ENCODE measurements at places on chromosomes 5 and 9.
A peak's percentile ranks its signal among the peaks of the same experiment; 100 is the strongest.

- DNase-seq = no peak
Observed at GRCh38 chr9:113568571-113569321, 105.2 kb downstream of the RGS3 start.

DNA sequence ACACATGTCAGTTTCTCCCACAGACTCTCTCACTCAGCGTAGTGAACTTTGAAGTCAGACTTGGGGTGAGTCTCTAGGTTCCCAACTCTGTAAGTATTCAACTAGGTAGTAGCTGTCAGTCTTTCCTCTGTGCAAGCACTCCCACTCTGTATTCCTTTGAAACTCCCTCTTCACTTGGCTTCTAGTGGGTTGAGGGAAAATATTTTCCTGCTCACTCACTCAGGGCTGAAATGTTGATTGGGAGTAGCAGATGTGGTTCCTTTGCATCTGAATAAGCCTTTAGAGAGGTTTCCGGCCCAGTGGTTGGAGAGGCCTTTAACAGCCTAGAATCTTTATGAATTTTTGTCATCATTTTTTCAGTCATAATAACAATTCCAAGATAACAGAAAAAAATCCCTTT is 18.1 kb upstream of the ARRDC3 start:
- DNase-seq = peak; percentile 71

GRCh38 chr9:88652876-88653275 is 117.9 kb downstream of the NXNL2 start:
- DNase-seq = peak; percentile 49

GRCh38 chr5:132480546-132480892 is 10.1 kb downstream of the IRF1 start:
- no peak for DNase-seq

GRCh38 chr5:3302228-3302627 is 293.4 kb upstream of the IRX1 start:
- DNase-seq = no peak

DNA sequence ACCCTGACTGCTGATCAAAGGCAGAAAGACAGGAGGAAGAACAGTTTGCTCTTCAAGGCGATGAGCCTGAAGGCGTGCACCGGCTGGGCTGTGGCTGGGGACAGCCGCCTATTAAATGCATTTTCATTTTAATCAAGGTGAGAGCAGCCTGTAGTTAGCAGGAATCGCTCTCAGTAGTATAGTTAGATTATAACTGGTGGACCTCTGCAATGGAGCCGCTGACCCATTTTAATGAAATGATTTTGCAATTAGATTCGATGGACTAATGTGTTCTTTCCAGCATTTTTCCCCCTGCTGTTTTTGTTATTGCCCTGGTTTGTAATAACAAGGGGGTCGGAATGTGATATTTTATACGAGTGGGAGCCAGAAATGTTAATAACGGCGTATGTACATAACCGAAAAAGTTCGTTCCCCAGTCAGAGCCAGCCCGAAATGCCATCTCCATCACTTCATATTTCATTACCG is 185.9 kb upstream of the PANK3 start:
- no peak for DNase-seq

- peak; percentile 67 for DNase-seq
Observed at GRCh38 chr9:124110307-124110915, 98.8 kb downstream of the LHX2 start.

DNA sequence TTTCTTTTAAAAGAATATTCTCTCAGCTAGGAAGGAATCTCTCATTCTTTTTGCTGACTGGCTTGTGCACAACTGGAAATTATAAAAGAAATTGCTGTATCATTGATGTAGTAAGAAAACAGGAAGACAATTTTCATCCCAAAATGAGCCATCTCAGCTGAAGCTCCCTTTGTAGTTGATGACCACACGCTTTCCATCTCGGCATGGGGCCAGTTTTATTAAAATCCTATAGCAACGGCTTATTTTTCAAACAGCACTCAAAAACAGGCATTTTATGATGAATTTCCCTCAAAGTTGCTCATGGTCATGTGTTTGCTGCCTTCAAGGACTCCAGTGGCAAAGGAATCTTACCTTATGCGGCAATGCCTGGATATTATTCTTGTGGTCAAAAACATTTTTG is 62.4 kb upstream of the GLIS3 start:
- no peak for DNase-seq

- DNase-seq = no peak
Observed at GRCh38 chr5:9042241-9042640, 503.6 kb downstream of the SEMA5A start.

DNA sequence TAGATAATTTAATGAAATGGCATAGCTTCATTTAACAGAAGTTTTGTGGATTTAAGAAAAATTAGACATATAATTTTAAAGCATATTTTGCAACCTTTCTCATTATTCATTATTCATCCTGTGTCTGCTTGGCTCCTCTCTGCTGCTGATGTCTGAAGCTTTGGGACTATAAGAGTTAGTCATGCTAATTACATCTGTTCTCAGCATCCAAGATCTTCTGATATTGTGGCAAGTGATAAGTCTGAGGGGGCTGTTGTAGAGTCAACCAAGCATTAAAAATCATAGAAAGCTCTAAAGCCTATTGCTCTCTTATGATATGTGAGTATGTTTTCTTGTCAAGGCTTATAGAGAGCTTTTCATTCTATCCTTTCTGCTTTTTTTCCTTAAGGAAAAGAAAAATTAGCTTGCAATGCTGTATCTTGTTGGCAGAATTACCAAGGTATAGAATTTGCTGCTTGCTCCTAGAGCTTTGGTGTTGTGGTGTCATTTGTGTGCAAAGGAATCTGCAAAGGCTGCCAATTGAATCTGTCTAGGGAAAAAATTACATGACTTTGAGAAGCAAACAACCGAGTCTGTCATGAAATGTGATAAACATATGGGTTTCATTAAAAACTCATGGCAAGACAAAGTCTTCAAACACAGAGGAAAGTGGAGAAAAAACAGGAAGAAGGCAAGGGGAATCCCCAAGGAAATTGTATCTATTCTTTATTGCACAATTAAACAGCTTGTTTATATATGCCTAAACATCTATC is 156.1 kb upstream of the DAB2 start:
- DNase-seq = peak; percentile 90

GRCh38 chr9:137028263-137029057 is 423 bp upstream of the ABCA2 start:
- DNase-seq = peak; percentile 34

- no peak for DNase-seq
Observed at GRCh38 chr5:135215617-135216470, 181.8 kb upstream of the PITX1 start.

- no peak for DNase-seq
Observed at GRCh38 chr9:71446106-71446472, 322.2 kb downstream of the CEMIP2 start.

DNA sequence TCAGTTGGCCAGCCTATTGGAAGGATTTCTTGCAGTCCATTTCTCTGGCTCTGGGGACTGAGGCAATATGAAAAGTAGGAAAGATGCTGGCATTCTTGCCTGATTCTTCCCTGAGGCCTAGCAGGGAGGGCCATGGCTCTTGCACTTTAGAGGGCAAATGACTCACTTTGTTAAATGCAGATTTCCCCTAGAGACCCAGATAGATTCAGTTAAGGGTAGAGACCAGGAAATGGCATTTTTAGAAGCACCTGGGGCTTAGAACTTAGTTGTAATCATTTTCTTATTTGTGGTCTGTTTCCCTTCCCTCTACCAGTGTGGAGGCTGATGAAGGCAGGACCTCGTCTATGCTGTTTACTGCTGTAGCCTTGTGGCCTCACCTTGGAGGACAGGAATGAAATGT is 112.8 kb upstream of the NR3C1 start:
- DNase-seq = no peak

- DNase-seq = peak; percentile 89
Observed at GRCh38 chr5:72325566-72326305, 5.6 kb downstream of the PTCD2 start.

Data from fibroblast of skin of abdomen (primary cell).